ENCODE measurements at places on chromosomes 7 and 10.
A peak's percentile ranks its signal among the peaks of the same experiment; 100 is the strongest.

DNA sequence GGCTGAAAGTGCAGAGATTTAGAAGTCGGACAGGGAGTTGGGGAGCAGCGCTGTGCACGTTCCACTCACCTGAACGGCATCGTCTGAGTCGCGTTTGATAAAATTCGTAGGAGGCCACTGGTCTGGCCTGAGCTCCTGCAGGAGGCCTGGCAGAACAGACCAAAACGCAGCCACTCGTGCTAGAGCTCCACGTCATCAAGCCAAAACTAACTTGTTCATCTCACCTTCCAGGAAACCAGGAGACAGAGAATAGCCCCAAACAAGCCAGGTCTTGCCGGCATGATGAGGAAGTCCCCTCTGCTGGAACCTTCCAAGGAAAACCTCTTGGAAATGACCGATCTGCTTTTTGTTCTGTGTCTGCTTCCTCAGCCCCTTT is 43.4 kb upstream of the DNAJB6 start:
- no peak for DNase-seq

DNA sequence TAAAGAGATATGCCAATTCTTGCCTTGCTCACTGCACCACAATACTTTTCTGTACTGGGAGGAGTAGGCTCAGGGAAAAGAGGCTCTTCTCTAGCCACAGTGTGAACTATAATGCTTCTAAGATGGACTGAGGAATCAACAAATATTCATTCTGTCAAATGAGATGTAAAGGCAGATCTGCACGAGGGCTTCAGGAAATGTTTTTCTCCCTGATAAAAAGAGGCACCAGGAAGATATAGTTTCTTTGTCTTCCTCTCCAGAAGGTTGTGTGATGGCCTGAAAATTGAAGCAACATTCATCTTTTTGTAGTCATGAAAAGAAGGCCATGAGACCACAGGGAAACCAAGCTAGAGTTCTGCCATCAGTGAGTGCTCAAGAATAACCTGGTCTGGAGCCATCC is 79.1 kb upstream of the NME8 start:
- DNase-seq = no peak

- DNase-seq = no peak
Observed at GRCh38 chr7:83655951-83656556, 7.1 kb upstream of the SEMA3E start.

DNA sequence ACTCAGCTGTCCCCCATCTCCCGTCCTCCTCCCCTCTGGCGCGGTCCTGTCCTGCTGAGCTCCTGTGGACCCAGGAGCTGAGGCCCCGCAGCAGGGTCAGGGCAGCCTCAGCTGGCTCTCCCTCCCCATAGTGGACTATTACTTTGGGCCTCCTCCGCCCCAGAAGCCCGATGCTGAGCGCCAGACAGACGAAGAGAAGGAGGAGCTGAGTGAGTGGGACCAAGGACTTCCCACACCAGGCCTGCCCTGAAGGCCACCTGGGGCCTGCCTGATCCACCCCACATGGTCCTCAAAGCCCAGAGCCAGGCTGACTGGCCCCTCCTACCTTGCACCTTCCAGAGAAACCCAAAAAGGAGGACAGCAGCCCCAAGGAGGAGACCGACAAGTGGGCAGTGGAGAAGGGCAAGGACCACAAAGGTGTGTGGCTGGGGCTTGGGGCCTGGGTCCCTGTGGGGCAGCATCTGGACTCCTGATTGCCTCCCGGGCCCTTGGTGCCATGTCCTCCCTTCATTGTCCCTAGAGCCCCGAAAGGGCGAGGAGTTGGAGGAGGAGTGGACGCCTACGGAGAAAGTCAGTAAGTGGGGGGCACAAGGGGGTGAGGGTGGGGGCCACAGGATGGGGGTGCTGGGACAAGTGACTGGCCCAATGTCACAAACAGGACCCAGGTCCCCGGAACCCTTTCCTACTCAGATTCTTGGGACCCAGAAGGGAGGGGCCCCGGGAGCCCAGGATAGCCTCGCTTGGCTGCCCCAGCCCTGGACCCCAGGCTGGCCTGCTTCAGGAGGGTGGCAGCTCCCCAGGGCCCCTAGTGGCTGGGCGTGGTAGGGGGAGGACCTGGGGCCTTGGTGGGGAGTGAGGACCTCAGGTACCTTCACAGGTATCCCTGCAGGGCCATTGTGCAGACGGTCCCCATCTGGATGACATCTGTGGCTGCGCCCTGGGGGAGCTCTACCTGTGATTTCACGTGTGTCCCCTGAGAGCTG is 4.9 kb downstream of the AEBP1 start:
- no peak for DNase-seq

- DNase-seq = no peak
Observed at GRCh38 chr10:131983780-131984179, 2.1 kb upstream of the BNIP3 start.

DNA sequence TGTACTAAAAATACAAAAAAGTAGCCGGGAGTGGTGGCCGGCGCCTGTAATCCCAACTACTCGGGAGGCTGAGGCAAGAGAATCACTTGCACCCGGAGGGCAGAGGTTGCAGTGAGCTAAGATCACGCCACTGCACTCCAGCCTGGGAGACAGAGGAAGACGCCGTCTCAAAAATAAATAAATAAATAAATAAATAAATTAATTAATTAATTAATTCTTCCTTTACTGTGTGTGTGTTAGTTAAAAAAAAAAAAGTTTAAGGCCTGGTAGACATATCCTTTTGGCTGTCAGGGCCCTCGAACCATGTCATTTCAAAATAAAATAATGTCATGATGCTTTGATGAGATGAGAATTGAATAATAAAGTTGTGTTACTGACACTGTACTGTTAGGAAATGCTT is 81.3 kb downstream of the ZNF467 start:
- no peak for DNase-seq

GRCh38 chr10:113517165-113517900 is 35.5 kb upstream of the HABP2 start:
- no peak for DNase-seq

DNA sequence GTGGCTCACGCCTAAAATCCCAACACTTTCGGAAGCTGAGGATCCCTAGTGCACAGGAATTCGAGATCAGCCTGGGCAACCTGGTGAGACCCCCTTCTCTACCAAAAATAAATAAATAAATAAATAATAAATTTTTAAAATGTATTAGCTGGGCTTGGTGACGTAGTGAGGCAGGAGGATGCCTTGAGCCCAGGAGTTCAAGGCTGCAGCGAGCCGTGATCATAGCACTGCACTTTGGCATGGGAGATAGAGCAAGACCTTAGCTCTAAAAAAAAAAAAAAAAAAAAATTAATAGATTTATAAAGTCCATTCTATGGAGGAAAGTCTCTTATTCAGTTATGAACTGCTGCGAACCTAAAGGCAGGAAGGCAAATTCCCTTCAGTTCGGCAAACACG is 1.1 kb upstream of the PTPN12 start:
- DNase-seq = no peak

- peak; percentile 11 for DNase-seq
Observed at GRCh38 chr10:79061441-79062315, 7.1 kb upstream of the ZMIZ1 start.

DNA sequence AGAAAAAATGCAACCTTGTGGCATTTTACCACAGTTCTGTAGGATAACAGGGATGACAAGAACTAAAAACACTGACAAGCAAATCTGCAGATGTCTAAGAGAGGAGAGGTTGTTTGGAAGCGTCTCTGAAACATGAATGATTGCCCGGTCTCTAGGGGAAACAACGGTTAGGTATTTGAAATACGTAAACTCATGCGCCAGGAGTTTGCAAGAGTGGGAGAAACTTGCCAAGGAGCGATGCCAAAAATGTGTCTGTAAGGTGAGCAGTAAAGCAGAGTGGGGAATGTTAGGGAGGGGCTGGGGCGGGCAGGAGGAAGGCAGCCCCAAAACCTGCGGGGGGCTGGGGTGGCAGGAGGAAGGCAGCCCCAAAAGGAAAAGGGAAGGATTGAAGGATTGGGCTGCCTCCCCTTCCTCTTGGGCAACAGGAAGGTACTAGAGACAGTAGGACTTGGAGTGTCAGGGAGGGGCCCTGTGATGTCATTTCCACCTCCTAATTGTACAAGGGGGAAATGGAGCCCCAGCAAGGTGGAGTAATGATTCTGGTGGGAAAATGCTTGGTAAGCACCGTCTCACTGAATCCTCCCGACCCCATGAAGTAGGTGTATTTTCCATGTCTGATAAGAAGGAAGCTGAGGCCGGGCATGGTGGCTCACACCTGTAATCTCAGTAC is 33.2 kb upstream of the PLEKHA1 start:
- DNase-seq = no peak

- DNase-seq = no peak
Observed at GRCh38 chr7:114986190-114987180, 64.6 kb downstream of the MDFIC start.

DNA sequence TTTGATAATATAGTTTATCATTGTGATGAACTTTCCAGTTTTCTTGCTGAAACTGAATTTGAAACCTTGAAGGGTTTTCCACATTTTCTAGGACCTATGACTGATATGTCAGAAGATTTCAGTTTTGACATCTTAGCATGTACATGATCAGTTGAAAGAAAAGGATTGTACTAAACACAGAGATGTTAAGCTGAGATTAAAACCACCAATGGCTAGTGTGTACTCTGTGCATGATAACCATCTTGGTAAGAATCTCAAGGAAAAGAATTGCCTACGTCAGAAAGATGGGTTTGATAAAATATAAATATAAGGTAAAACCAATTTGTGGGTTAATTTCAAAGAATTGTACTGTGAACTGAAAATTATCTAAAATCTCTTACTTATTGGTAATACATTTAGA is 776.4 kb downstream of the GATA3 start:
- no peak for DNase-seq

GRCh38 chr7:29196191-29196590 is 1.6 kb downstream of the CHN2 start:
- DNase-seq = no peak

DNA sequence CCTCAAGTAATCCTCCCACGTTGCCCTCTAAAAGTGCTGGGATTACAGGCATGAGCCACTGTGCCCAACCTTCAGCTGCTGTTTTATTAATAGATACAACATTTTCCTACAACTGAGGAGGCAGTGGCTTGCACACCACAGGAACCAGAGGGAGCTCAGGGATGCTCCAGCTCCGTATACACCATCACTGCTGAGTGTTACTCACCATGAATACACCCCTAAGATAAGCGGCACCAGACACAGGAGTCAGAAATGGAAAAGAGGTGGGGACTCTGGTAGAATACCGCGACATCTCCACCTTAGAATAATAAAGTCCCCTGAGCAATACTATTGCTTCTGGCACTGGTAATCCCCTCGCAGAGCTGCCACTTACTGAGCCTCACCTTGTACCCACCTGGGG is 68.7 kb upstream of the PDLIM1 start:
- no peak for DNase-seq

DNA sequence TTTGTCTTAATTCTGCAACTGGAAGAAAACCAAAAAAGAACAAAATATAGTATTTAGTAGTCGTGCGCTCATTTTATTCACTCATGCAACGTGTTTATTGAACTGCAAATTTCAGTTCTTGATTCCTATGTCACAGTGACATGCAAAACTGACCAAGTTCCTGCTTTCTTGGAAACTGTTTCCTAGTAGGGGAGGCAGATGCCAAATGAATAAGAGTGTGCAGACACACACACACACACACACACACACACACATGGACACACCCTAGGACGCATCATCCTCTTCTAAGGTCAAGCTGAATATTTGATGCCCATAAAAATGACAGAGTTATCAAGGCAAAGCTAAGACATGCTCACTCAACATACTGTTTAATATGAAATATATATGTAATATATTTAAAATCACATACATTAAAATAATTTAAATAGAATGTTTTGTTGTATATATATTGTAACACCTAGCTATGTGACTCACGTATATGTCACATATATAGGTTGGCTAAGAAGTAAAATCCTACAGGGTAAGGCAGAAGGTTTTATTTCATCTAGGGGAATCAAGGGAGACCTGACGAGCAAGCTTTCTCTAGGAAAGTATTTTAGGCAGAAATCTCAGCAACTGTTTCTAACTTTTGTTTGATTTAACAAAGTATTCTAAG is 79.6 kb downstream of the SVIL start:
- no peak for DNase-seq

- peak; percentile 25 for DNase-seq
Observed at GRCh38 chr7:13850185-13850752, 139.2 kb downstream of the ETV1 start.

- DNase-seq = no peak
Observed at GRCh38 chr7:51226063-51226755, 90.4 kb downstream of the COBL start.

DNA sequence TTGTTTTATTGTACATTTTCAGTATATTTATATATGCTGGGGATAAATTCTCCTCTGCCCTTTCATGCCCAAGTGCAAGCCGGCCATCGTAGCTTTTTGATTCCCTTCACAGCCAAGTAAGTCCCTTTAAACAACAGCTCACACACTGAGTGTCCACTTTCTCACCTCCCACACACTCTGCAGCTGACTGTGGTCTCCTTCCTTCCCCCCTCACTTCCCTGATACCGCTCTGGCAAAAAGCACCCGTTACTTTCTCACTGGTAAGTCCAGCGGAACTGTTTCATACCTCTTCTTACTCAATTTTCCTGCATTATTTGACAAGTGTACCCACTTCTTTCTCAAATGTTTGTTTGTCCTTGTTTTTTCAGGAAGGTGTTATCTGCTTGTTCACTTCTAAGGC is 35.2 kb downstream of the MGAM start:
- no peak for DNase-seq

- DNase-seq = no peak
Observed at GRCh38 chr10:86708068-86708782, 39.9 kb downstream of the LDB3 start.

DNA sequence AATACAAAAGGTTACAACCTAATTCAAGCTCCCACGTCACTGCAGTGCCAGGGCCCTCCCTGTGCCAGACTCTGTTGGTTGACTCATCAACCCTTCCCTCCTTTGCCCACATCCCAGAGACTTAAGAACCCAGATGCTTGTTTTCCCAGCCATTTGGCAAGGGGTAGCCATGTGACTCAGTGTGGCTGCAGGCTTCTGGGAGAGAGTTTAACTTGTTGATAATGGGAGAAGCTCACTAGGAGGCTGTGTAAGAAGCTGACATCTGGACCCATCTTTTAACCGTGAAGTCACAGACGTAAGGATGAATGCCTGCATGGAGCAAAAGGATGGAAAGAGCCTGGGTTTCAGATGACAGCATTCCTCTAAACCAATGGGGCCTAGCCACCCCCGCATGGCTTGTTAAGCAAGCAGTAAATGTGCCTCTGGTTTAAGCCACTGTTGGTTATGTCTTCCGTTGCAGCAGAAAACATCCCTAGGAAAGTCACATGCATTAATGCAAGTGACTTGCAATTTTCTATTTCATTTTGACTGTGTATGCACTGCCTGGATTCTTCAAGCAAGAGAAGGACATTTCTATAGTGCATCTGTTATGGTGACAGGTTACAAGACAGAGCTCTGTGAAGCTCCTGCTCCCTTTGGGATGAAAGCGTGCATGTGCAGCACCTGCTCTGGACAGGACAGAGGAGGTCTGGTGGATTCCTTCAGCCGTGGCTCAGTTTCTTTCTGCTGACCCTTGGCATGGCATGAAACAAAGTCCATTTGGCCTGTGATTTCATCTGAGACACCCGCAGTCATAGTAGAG is 57.5 kb upstream of the CREB5 start:
- DNase-seq = no peak

DNA sequence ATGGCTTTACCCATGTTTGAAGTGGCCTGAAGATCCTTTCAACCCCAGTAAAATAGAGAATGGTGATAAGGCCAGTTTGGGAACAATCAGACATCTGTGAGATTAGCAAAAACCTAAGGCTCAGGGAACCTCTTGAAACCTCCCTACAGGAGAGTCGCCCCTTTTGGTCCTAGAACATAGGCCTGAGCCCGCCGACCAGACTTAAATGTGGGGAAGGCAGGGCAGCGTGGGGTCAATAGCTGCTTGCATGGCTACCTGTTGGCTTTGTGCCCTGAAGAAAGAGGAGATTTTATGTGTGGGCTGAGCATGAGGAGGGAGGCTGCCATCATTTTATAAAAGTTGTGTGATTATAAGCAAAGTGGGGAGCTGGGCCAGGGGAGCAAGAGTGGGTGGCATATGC is 97.6 kb upstream of the TBX20 start:
- no peak for DNase-seq

All from left colon (tissue), 2 donors.